ENCODE measurements at places on chromosomes 2 and 18.

DNA sequence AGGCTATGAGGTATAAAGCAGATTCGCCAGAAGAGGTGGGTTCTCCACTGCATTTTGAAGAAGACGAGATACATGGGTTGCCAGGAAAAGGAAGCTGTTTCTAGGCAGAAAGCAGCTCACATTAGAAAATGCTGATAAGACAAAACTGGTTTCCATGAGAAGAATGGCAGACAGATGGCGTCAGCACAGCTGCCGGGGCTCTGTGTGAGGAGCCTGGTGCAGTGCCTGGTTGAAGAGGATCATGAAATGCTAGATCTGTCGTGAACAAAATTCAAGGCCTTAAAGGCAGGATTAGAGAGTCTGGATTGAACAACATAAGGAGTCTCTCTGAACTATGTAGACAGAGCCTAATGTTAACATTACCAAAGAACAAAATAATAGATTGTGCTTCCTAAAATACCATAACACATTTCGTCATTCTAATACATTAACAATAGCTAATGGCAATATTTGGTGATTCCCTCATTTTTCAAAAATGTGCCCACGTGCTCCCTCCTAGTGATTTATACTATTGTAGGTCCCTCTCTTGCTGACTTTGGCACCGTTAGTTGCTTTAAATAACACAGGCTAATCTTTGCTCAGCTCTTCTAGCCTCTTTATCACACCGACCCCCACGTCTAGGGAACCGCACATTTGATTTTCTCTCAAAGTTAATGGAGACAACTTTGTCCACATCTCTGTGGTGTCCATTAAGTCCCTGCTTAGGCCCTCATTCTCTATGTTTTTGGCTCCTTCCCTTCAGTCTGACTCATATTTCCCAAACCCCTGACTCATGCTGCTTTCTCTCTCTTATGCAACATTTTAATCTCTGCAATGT, 38.2 kb downstream of the EFEMP1 start:
- no peak for DNase-seq

DNA sequence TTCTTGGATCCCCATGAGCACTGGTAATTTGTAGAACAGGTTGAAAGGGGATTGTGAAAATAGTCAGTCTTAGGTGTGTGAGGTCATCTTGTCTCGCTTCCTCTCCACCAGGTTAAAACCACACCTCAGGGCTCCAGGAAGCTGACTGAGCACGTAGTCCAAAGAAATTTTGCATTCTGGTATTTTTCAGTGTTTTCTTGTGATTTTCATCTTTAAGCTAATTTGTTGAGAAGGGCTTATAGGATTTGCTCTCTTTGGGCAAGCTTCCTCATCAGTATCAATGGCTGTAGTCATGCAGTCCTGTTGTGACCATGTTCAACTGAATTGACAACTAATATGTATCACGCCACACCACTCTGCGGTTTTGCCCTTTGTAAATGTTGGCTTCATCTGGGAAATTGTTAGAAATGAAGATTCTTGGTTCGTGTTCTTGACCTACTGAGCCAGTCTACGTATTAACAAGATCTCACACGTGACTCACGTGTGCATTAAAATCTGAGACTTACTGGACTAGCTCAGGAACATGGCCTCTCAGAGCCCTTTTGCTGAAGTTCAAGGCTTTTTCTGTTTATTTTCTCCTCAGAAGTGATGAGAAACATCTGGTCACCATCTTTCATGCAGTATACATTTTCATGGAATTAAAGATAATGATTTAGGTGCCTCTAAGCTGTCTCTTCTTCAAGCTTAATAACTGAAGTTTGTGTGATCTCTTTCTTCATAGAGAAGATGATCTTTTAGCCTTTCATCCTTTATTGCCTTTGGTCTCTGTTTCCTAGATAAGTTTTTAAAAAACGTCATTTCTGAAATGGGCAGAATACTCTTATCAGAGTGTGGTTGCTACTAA, 32.8 kb downstream of the FMNL2 start:
- DNase-seq: no peak

- DNase-seq: no peak
Observed at GRCh38 chr2:37171624-37171950, 14.8 kb upstream of the EIF2AK2 start.

- no peak for DNase-seq
Observed at GRCh38 chr2:168585700-168586099, 129.6 kb downstream of the CERS6 start.

GRCh38 chr2:128563348-128563687, 244.7 kb upstream of the HS6ST1 start:
- DNase-seq: no peak

DNA sequence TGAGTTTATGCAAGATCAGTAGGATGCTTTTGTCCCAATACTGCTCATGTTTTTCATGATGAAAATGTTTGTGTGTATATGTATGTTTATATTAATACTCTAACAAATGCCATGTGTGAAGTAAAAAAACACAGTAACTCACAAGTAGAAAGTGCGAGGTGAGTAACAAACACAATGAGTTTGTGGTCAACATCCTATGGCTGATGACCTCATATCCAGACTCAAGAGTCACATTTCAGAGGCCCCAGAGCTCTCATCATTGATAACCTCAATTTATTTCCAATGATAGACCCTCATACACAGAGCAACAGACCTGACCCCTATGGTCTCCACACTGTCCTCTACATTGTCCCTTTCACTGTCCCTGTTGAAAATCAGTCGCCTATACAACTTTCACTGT, 34.5 kb downstream of the ZNF519 start:
- no peak for DNase-seq

DNA sequence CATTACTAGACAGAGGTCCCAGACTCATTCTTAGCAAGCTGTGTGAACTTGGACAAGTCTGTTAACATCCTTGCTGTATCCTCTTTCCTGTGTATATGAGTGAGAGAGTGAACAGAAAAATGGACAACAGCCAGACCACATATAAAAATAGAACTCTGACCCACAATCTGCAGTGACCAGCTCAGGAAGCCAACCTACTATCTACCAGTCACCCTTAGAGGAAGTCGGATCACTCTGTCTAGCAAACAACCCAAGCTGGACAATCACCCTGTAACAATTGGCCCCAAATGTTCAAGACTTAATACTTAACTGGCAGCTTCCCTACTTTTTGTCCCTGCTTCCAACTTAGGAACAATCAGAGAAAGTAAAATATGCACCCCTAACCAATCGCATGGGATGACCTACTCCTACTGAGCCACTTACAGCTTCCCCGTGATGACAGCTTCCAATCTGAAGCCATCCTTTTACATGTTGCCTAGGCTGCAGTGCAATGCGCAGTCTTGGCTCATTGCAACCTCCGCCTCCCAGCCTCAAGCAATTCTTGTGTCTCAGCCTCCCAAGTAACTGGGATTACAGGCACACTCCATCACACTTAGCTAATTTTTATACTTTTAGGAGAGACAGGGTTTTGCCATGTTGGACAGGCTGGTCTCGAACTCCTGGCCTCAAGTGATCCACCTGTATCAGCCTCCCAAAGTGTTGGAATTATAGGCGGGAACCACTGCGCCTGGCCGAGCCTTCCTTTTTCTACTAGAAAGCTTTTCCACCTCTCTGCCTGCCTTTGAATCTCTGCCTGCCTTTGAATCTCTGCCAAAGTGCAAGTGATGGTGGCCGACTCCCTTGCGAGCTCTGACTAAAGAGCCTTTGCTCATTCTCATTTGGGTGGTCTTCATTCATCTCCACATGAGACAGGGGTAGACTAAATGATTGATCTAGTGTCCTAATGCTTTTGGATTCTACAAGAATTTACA, 158.3 kb upstream of the NDUFV2 start:
- DNase-seq: no peak

- no peak for DNase-seq
Observed at GRCh38 chr18:80201739-80202138, 45.6 kb downstream of the PARD6G start.

- DNase-seq: no peak
Observed at GRCh38 chr2:20516646-20517341, 69.9 kb downstream of the RHOB start.

GRCh38 chr18:73645160-73645715, 502.4 kb downstream of the FBXO15 start:
- no peak for DNase-seq

DNA sequence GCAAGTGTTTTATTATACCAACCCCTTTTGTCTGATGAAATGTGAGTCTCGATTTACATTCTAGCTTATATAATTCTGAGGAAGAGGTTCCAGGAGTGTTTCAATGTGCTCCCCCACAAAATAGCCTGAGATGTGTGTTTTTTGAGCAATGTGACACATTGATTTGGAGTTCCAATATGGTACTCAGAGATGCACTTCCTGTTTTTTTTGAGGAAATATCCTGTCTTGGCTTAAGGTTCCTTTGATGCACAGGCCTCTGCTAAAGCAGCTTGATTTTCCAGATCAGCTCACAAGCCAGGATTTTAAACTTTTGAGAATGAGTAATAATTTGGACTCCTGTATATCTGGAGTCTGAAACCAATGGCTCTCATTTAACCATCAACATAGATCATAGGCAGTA, 221.4 kb downstream of the ACTR3 start:
- no peak for DNase-seq

GRCh38 chr2:233807215-233807865, 29.2 kb downstream of the MROH2A start:
- DNase-seq: no peak

DNA sequence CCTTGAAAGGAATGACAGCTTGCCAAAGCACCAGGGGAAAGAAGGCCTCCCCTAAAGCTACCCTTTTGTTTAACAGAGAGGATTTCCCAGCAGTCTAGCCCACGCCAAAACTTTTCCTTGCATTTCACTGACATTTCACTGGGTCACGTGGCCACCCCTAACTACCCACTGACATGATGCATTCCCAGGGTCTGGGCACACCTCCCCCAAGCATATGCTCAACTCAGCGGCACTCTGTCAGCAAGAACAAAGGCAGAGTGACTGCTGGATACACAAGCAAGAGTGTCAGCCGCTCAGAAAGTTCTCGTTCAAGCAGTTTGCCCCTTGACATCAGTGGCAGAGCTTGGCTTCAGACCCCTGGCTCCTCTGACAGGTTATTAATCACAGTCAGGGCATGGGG, 34.2 kb upstream of the MARCO start:
- no peak for DNase-seq
